ENCODE measurements at places on chromosomes 2 and 18.

DNA sequence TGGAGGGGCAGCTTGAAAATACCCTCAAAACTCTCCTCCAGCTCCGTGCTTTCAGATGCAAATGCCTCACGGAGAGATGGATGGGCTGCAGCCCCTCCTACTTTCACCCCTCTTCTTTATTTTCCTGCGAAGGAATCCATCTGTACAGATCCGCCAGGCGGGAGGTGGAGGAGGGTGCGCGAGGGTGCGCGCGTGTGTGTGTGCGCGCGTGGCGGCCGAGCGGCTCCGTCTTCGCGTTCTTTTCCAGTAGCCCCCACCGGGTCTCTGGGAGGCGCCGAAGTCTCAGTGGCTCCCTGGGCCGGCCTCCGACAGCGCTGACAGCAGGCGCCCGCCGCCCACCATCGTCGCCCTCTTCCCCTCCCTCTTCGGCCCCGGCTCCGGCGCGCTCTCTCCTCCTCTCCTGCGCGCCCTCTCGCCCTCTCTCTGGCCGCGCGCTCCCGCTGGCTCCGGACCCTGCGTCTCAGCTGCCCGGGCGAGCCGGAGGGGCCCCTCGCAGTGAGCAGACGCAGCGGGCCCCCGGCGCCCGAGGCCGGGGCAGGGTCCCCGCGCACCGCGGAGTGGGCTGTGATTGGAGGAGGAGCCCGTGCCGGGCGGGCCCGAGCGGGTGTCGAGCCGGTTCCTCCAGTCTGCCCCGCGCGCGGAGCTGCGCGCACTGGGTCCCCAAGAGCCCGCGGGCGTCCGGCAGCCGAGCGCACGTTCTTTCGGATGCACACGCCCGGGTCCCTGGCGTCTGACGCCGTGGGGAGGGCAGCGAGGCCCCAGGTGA lies at the start of gene CDH7:
TSS of gene CDH7 (plus strand) at position 624 of the 766 bp plus-strand sequence. CDS start 11,831 bp downstream, outside the sequence.
- no peak for DNase-seq

- DNase-seq: no peak
These were observed 104.0 kb downstream of the DNER start for GRCh38 chr2:229610333-229610732.

DNA sequence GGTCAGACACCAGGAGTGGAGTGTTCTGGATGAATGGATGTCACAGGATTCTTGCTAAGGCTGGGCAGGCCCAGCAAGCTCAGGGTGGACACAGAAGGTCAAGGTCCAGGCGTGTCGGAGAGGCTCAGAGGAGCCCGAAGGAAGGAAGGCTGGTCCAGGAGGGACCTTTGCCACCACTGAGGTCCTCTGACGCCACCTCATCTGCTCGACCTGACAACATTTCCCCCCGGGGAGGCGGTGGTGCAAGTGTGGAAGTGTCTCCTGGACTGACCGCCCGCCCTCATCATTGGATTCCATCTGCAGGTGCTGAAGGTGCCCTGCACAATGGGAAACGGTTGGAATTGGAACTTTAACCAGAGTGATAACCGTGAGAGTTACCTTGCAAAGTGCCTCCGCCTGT lies 124.6 kb downstream of the RTP5 start:
- no peak for DNase-seq

DNA sequence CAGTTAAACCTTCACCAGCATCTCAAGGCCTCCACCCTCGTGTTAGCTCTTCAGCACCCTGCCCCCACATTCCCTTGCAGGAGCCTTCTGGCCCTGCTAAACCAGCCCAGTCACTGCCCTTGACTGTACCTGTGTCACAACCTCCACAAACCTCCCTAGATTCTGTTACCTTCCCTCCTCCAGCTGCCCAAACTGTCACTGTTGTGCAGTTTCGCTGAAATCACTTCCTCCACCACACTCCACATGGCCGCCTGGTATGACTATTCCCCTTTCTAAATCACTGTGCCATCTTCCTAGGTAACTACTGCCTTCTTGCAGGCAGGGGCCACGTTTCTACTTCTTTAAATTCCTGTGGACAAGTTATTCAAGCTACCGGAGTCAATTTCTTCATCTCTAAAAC lies 160.2 kb downstream of the GALNT14 start:
- no peak for DNase-seq

DNA sequence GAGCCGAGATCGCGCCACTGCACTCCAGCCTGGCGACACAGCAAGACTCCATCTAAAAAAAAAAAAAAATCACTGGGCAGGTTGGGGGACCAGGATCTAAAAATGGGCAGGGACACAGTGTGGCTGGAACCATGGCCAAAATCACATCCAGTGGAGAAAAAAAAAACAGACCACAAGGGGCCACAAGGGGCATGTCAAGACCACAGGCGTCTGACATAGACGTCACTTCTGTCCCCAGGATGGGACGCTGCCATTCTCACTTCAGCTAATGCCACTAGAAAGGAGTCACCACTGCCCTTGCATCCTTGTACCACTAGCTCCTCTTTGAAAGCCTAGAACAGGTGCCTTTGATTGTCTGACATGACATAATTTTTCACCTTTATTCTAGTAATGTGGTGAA lies 2.5 kb upstream of the POMC start:
- DNase-seq: no peak

- no peak for DNase-seq
These were observed 126.7 kb downstream of the XRCC5 start for GRCh38 chr2:216235896-216236295.

DNA sequence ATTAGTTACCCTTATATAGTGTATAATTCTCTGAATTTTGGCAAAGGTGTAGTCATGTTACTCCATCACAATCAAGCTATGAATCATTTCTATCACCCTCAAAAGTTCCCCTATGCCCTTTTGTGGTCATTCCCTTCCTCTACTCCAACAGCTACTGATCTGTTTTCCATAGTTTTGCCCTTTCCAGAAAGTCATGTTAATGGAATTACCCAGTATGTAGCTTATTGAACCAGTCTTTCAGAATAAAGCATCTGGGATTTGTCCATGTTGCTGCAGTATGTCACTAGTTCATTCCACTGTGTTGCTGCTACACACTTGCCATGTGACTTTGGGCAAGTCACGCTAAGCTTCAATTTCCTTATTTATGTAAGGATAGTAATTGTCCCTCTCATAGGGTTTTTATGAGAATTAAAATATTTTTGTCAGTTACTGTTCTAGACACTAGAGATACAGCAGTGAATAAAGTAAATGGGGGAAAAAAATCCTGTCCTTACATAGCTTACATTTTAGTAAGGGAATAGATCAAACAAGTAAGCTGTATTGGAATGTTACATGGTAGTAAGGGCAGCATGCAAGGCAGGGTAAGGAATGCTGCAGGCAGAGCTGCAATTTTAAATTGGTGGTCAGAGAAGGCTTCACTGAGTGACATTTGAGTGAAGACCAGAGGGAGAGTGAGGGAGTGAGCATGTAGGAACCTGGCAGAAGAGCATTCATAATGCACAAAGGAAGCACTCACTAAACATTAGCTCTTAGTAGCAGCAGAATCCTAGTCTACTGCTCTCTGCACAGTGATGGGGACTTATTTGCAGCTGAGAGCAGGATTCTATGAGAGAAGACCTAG lies 80.3 kb upstream of the TSPYL6 start:
- no peak for DNase-seq

DNA sequence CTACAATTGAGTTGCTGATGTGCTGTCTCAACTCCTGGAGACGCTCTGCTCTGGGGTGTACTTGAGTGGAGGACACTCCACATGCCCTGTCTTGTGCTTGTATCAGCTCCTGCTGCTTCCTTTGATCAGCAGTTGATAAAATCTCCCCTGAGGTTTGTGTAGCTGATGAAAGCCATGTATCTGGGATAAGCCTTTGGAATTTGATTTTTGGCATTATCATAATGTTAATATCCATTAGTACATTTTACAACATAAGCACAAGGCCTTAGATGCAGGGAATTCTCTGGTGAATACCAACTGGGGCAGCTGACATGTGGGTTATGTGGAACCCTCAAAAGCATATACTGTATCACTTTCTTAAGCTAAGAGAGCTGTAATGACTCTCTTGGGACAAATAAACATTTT lies 222.7 kb upstream of the ITGA4 start:
- DNase-seq: no peak

- DNase-seq: no peak
These were observed 16.7 kb upstream of the MRO start for GRCh38 chr18:50836521-50836957.

DNA sequence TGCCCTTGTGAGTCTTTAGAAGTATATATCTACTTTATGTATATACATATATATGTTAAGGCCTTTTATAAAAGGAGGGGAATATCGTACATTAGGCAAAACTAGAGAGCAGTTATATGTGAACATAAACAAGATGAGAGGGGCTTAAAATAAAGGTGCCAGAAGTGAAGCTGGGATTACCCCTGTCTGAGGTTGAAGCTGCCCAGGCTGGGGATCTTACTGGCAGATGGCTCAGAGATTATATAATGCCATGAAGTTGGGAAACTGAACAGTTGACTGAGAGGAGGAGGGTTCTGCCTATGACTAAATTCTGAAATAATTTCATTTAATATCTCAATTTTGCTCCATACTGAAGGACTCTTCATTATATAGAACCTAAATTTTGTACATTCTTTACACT lies 6.0 kb downstream of the PNO1 start:
- no peak for DNase-seq

GRCh38 chr2:84427235-84428138 lies 31.6 kb downstream of the SUCLG1 start:
- no peak for DNase-seq

DNA sequence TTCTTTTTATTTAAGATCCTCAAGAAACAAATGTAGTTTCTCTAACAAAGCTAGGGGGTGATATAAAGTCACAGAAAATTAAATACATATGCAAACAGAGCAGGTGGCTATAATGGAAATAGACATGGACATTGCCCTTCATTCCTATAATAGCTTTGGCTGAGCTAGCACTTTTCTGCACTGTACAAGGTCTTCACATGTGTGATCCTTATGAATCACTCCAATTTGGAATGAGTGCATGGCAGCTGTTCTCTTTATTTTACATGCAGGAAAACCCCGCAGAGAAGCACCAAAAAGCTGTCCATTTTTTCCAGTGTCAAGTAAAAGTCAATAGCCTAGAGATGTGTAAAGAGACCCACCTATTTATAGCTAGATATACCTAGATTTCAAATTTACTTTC lies 747.4 kb upstream of the SLC8A1 start:
- no peak for DNase-seq

DNA sequence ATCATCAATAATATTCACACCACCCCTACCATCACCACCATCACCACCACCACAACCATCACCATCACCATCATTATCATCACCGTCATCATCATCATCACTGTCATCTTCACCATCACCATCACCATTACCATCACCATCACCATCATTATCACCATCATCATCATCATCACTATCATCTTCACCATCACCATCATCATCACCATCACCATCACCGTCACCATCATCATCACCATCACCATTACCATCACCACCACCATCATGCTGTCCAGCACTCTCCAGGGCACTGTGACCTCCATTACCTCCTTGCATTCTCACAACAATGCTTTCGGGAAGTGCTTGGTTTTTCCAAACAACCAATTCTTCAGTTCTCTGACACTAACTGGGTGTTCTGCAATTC lies 13.1 kb upstream of the TEX44 start:
- DNase-seq: no peak

- no peak for DNase-seq
These were observed 175.1 kb downstream of the GALNT1 start for GRCh38 chr18:35756506-35757117.
